ENCODE measurements at places on chromosomes 7 and 10. TPM values are rescaled to one million over a fixed set of nuclear protein-coding genes. Genes with fewer than 3 reads are reported as not detected.

The LRGUK gene
- 0.24 TPM for total RNA-seq

The SPDYE6 gene
- not detected for total RNA-seq

DNA sequence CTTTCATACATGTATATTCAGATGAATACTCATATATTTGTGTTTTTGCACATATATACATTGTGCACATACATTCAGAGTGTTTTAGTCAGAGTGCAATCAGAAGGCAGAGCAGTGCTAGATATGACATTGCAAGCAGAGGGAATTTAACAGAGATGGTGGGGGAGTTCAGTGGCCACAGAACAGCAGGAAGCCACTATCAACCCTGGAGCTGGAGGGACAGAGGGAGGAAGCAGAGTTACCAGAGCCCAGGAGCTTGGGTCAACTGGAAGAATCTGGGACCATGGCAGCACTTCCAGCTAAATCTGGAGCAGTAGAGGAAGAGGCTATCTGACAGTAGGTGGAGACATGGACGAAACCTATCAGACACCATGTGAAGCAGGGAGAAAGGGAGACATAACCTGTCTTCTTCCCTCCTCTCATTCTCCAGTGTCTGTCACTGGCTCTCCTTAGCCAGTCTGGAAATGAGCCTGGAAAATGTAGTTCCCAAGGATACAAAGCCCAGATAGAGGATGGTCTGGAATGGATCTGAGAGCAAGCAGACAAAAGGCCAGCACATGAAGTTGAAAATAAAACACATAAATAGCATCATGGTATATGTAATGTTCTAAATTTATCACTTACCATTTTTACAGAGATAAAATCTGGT, 33.6 kb upstream of the HERPUD2 start:
- no peak for DNase-seq

GRCh38 chr10:12590675-12591659, 241.6 kb downstream of the CAMK1D start:
- no peak for DNase-seq

DNA sequence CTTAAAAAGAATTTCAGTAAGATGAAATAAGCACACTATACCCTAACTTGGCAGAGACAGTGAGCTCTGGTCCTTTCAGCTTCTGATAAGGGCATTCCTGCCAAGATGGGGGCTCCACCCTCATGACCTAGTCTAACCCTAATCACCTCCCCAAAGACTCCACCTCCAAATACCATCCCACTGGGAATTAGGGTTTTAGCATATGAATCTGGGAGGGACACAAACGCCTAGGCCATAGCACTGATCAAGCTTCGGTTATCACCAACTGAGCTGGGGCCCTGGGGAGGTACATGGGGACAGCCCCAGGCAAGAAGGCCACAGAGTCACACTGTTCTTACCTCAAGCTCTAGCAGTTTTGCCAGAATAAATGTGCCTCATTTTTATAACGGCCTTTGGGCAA, 31.4 kb downstream of the PALS2 start:
- DNase-seq: no peak

DNA sequence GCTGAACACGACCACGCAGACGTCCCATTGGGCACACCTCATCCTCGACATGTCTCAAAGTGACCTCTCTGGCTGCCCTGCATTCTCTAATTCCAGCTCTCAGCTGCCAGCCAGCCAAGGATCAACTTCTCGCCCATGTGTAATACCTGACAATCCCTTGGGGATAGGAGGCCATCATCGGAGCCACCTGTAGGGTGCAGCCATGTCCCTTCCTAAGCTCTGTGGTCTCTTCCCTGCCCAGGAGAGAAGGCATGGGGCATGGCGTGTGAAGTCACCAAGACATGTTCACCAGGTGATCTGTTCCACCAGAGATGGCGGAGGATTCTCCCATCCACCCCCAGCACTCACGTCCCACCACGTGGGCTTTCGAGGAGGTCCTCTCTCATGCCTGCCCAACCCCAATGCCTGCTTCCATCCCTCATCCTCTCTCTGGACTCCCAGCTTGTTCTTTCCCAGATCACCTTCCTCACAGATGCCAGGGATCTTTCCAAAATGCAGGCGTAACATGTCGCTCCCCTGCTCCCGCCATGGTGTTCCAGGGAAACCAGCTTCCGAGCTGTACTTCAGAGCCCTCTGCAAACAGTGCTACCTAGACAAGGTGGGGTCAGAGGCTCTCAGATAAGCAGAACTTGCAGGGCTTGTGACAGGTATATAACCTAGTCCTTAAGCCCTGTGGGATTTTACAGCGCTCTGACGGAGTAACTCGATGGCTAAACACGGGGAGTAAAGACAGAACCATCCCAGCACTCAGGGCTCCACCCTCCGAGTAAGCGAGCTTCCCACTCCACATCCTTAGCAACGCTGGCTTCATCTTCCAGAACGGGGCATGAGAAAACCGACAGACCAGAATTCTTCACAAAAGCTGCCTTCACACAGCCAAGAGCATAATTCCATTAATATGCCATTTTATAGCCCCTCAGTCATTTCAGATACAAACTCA, 41.1 kb downstream of the BRI3 start:
- DNase-seq: no peak

- no peak for DNase-seq
Observed at GRCh38 chr10:127290850-127291249, 94.5 kb upstream of the INSYN2A start.

DNA sequence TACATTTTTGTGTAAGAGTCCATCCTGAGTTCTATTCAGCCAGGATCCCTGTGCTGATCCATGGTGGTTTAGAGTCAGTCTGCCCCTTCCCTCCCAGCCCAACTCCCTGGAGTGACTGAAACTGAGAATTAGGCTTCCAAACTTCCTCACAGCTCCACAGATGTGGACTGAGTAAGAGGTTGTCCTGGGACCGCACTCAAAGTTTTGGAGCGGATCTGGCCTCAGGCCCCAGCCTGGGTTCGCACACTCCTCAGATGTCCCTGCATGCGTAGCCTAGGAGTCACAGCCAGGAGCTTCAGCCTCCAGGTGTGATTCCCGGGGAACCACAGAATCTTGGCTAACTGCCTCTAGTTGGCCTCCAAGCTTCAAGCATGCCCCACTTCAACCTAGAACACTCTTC, 218.1 kb downstream of the C7orf25 start:
- no peak for DNase-seq

GRCh38 chr10:26335574-26336093, 102.5 kb upstream of the APBB1IP start:
- no peak for DNase-seq

- DNase-seq: no peak
Observed at GRCh38 chr10:10623958-10624566, 393.6 kb upstream of the CELF2 start.

- DNase-seq: peak; percentile 65
Observed at GRCh38 chr7:102978284-102978683, 65.5 kb downstream of the LRRC17 start.
